Uterus (tissue), 4 donors: ENCODE measurements at places on chromosomes 5 and 9. TPM values are rescaled to one million over a fixed set of nuclear protein-coding genes. Genes with fewer than 3 reads are reported as not detected.

GRCh38 chr5:151151793-151152192 lies 5.8 kb downstream of the ANXA6 start:
- DNase-seq: no peak

GRCh38 chr5:172833372-172833685 lies 722 bp upstream of the ERGIC1 start:
- no peak for DNase-seq

DNA sequence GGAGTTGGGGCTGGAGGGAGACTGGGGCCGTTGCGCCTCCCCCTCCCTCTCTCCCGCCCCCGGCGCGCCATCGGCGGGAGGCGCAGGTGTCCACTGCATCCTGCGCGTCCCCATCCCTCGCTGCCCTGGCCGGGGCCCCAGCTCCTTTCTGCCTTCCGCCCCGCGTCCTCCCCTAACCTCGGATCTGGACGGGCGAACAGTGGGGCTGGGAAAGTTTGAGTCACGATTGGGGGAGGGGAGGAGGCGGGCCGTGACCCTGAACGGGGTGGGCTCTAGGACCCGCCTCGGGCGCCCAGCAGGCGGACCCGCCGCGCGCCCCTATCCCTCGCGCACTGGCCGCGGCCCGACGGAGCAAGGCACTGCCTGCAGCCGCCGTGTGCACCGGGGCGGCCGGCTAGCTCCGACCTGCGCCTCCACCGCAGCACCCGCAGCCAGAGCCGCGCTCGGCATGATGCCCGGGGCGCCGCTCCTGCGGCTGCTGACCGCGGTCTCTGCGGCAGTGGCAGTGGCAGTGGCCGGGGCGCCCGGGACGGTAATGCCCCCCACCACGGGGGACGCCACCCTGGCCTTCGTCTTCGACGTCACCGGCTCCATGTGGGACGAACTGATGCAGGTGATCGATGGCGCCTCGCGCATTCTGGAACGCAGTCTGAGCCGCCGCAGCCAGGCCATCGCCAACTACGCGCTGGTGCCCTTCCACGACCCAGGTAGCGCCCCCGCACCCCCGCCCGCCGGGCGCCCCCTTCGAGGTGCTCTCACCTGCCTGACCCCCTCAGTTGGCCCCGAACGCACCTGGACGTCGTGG lies at the start of gene HMCN2:
TSS of gene HMCN2 (plus strand) at position 330 of the 805 bp plus-strand sequence. CDS start at position 449, 119 bp downstream.
- DNase-seq: no peak

GRCh38 chr5:91194824-91195381 lies 188.2 kb downstream of the ARRDC3 start:
- DNase-seq: no peak

- DNase-seq: no peak
These were observed 11.9 kb downstream of the GRIN1 start for GRCh38 chr9:137150617-137151457.

GRCh38 chr5:154466671-154467070 lies 11.4 kb downstream of the HAND1 start:
- no peak for DNase-seq

- DNase-seq: no peak
These were observed 98.2 kb downstream of the CSNK1G3 start for GRCh38 chr5:123610209-123610608.

- no peak for DNase-seq
These were observed 23.5 kb downstream of the NMRK1 start for GRCh38 chr9:75064307-75065025.

- no peak for DNase-seq
These were observed 668.4 kb upstream of the FAM174A start for GRCh38 chr5:99866740-99867139.

DNA sequence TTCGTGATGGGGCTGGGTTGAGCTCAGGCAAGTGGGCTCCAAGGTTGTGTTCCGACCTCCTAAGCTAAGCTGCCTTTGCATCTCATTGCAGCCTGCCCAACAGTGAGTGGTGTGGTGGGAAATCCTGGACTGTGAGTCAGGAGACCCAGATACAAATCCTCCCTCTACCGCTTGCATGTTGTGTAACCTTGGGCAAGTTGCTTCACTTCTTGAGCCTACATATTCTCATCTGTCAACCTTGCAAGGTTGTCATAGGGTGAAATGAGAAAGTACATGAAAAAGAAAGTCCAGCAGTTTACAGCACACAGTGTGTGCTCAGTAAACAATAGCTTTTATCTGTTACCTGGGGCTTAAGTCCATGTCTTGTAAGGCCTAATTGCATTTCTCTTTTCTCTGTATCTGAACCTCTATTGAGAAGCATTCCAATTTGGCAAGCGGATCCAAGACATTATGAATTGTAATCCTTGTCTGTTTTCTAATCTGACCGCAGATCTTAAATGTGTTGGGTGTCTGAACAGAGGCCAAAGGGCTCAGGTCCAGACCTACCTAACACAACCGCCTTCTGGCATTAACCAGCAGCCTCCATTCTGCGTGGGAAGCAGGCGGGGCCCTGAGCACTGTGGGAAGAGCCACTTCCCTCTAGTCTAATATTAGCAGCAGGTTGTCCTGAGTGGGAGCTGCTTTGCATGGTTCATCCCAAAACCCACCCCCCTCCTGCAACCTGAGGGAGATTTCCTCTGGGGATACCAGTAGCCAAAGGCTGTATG lies 1.8 kb upstream of the GALNT12 start:
- no peak for DNase-seq

- no peak for DNase-seq
These were observed 417.5 kb upstream of the MEF2C start for GRCh38 chr5:89300426-89300970.

GRCh38 chr9:125145425-125145824 lies 2.1 kb upstream of the SCAI start:
- DNase-seq: no peak

GRCh38 chr9:136696502-136696901 lies 9.2 kb upstream of the AGPAT2 start:
- no peak for DNase-seq

DNA sequence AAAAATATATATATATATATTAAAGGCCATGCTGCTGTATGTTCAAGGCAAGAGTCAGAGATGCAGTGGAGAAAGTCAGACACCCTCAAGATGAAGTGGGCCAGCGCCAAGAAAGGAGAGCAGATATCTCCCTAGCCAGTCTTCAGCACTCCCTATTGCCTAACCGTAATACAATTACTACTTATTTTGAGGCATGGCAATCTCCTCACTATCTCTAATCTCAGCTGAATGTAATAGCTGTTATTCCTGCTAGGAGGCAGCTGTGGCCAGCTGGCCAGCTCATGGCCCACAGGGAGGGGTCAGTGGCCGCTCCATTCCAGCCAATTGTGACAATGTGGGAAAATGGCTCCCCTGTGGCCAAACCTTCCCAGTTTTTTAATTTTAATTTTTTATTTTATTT lies 87.5 kb upstream of the FBXW11 start:
- no peak for DNase-seq

- no peak for DNase-seq
These were observed 76.8 kb upstream of the SIMC1 start for GRCh38 chr5:176161431-176161830.

DNA sequence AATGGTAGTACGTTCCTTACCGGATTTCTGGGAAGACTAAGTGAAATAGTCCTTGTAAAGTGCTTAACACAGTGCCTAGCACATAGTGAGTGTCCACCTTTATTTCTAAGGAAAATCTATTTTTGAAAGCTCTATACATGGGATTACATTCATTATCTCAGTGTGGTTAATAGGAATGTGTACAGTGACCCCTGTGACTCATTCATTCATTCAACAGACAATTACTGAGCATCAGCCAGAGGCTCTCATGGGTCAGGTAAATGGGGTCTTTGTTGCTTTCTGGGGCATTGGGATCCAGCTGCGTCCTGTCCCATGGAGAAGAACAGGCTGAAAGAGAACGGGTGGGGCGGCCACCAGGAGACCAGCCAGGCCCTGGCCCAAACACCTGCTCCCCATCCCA lies 226.2 kb upstream of the TBC1D2 start:
- DNase-seq: no peak

GRCh38 chr9:76358628-76359280 lies 35.5 kb downstream of the RFK start:
- DNase-seq: no peak

DNA sequence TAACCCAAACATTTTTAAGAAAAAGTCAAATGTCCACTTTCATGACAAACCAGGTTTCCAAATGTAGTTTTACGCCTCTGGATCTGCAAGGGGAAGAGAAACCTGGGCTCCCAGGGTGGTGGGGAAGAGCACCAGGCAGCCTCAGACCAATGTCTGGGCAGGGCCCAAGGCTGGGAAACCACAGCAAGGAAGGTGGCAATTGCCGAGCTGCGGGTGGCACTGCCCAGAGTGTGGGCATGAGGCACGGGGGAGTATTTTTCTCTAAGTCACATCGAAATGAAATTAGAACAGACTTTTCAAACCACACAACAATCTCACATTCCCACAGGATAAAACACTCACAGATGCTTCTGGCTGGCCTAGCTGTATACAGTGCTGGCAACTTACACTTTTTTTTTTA lies 32.6 kb upstream of the RASGEF1C start:
- DNase-seq: no peak

GRCh38 chr9:34001298-34001697 lies 47.4 kb downstream of the UBAP2 start:
- no peak for DNase-seq

DNA sequence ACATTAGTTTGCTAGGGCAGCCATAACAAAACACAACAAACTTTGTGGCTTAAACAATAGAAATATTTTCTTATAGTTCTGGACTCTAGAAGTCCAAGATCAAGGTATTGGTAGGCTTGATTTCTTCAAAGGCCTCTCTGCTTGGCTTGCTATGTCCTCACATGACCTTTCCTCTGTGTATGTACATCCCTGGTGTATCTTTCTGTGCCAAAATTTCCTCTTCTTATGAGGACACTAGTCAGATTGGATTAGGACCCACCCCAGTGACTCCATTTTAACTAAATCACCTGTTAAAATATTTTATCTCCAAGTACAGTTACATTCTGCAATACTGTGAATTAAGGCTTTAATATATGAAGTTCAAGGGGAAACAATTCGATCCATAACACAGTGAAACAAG lies 168.9 kb upstream of the CCNH start:
- DNase-seq: no peak

- no peak for DNase-seq
These were observed 32.9 kb downstream of the RALGPS1 start for GRCh38 chr9:126947529-126947928.

DNA sequence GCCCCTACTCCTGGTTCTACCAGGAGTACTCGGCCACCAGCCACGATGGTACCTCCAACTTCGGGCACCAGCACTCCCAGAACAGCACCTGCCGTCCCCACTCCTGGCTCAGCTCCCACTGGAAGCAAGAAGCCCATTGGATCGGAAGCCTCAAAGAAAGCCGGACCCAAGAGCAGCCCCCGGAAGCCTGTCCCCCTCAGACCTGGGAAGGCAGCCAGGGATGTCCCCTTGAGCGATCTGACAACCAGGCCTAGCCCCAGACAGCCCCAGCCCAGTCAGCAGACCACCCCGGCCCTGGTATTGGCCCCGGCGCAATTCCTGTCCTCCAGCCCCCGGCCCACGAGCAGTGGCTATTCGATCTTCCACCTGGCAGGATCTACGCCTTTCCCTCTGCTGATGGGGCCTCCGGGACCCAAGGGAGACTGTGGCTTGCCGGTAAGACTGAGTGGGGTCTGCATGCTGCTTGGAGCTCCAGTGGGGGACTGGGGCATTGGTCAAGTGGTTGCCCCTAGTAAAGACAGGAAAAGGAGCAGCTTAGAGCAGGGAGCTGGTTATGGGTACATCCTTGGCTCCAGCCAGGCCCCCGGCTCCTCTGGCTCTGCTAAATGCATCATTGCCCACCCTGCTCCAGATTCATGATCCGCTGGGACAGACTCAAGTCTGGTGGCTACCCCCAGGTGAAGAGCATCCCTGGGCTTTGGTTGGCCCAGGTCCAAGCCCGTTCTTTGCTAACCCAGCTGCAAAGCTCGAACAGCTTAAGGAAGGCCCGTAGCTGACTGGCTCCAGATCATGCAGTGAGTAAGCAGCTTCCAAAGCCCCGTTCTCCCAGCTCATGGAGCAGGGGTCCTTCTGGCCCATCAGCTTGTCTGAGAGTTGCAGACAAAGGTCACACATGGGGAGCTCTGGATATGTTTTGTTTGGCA lies 14.0 kb downstream of the COL27A1 start:
- DNase-seq: no peak

DNA sequence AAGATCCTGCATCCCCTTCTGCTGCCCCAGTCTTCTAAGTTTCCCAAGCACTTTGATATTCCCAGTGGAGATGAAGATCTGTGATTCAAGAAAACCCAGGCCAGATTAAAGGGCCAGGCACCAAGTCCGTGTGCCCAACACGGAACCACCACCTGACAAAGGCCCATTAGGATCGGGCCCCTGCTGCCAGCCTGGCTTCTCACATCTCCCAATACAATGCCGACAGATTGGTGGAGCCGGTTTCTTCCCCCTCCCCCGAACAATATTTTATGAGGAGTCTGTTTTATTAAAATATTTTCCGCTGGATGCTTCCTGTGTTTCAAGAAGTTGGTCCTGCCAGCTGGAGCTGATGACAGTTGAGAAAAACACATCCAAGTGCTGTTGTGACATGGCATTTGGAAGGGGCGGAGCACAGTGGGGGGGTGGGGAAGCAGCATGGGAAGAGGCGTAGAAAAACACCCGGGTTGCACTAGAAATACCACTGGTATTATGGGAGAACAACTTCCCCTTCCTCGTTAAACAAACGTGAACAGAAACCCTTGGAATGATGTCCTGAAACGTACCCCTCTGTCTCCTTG lies 45.0 kb downstream of the CRB2 start:
- DNase-seq: no peak

- DNase-seq: no peak
These were observed 201.7 kb downstream of the KDM4C start for GRCh38 chr9:6959270-6960000.

GRCh38 chr5:93421468-93421867 lies 159.6 kb downstream of the NR2F1-AS1 start:
- no peak for DNase-seq

Gene MYOZ3
- total RNA-seq: 69.1 TPM

Gene ZFP2
- 0.26 TPM for total RNA-seq

Gene LCN9
- not detected for total RNA-seq

Gene IL3
- total RNA-seq: not detected

Gene UAP1L1
- 7.6 TPM for total RNA-seq

Gene C5orf58
- not detected for total RNA-seq

Gene AMBP
- total RNA-seq: 1.3 TPM

Gene DAPK1
- 44.6 TPM for total RNA-seq

Gene GPX3
- 310 TPM for total RNA-seq

Gene WNK2
- total RNA-seq: 14.3 TPM

Gene RASEF
- 0.59 TPM for total RNA-seq

Gene KIF4B
- total RNA-seq: 0.07 TPM

Gene SAXO1
- total RNA-seq: 0.37 TPM

Gene AQP3
- 5.8 TPM for total RNA-seq

Gene TOMM5
- total RNA-seq: 58.1 TPM
